Left kidney (tissue), 8 donors: ENCODE measurements at places on chromosomes 2 and 18.
A peak's percentile ranks its signal among the peaks of the same experiment; 100 is the strongest.

- DNase-seq, result peak; percentile 6
These were observed 12.7 kb downstream of the KDM3A start for GRCh38 chr2:86453836-86454235.

DNA sequence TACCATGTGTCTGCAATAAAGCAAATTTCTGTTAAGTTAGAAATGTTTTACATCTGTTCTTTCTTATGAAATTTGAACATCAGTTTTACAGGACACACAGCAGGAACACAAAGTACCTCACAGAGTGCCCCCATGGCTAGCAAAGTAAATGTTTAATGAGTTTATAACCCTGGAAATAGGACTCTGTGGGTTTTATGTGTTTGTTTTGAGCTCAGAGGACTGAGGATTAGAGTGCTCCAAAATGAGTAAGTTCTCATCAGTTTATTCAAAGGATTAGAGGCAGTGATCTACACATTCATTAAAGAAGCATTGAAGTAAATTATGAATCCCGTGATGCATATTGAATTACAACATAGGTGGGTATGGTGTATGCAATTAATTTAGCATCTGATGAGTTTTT is 281.8 kb downstream of the GULP1 start:
- no peak for DNase-seq

DNA sequence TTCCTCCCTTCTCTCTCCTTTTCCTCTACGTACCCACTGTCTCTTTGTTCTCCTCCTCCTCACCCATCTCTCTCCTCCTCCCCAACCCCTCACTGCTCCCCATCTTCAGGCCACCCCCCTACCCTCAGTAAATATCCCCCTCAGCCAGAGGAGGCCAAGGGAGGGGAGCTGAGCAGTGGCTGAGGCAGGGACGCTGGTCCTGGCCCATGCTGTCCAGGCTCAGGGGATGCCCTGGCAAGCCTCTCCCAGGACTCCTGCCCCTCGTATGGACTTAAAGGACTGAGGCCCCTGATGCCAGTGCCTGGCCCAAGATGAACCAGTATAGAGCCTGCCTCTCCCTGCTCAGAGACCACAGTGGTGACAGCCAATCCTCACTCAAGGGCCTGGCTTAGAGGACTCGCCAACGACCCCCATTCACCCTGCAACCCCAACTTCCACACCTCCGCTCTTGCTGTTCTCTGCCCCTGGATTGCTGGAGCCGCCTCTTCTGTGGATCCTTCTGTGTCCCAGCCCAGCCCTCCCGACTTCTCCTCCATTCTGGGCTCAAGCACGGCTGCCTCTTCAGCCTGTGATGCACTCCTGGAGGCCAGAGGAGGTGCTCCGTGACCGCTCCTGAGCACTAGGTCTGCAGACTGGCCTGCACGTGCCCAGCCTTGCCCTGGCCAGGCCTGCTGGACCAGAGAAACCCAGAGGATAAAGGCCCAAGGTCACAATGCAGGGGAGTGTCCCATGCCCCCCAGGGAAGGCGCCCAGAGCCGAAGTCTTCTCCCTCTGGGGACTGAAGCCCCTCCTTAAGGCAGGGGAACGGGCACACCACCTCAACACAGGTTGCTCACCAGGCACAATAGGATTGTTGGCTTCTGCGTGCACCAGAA is 9.5 kb upstream of the DUSP2 start:
- no peak for DNase-seq

DNA sequence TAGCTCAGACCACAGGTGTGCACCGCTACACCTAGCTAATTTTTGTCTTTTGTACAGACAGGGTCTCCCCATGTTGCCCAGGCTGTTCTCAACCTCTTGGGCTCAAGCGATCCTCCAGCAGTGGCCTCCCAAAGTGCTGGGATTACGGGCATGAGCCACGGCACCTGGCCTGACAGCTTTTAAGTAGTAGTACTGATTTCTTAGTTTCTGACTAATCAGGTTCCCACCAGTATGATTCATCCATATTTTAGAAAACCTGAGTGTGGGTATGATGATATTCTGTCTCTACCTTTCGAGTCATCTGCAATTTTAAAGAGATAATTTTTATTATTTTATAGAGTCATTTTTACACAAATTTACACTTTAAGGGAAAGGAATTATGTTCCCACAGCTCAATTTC is 46.4 kb upstream of the GULP1 start:
- DNase-seq, result no peak

GRCh38 chr18:77123320-77124231 is 9.0 kb downstream of the MBP start:
- DNase-seq, result no peak

DNA sequence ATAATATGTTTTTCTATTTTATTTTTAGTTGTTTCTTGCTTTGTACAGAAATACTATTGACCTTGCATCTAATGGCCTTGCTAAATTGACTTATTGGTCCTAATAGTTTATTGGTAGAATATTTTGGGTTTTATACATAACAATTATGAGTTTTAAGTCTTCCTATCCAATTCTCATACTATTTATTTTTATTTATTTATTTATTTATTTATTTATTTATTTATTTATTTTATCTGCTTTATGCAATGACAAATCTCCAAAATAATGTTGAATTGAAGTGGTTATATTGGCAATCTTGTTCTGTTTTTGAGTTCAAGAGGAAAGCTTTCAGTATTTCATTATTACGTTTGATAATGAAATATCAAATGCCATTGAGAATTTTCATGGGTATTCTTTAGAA is 488.3 kb downstream of the CDH2 start:
- no peak for DNase-seq
